OCI-LY7 (cell line): ENCODE measurements at places on chromosomes 4 and X.

DNA sequence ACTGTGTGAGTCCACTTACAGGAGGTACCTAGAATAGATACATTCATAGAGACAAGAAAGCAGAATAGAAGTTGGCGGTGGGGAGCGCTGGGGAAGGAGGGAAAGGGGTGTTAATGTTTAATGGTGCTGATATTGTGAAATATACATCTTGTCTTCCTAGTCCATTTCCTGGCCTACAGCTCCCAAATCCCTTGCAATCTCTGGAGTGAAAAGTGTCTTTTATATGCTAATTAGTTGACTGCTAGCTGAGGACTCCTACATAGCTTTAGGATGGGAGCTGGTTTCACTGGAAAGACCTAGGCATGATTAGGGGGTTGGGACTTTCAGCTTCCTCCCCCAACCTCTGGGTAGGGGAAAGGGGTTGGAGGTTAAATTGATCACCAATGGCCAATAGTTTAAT, 36.0 kb downstream of the FUNDC1 start:
- DNase-seq: no peak

DNA sequence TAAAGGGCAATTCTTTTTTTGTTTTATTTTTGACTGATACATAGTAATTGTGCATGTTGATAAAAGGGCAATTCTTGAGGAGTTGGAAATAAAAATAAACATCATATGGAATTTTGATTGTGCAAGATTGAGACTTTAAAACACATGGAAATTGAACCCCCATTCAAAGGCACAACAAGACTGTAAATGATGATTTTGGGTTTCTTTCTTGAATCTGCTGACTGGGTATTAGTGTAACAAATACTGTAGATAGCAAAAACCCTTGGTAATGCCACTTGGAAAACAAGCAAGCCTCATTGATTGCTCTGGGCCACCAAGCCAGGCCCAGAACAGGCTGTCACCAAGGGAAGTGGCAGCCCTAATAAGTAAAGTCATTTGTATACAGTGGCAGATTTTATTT, 73.0 kb upstream of the ANXA3 start:
- no peak for DNase-seq

GRCh38 chr4:117847849-117848248, 186.4 kb upstream of the NDST3 start:
- DNase-seq: no peak

GRCh38 chr4:16663732-16664131, 234.7 kb downstream of the LDB2 start:
- DNase-seq: no peak

DNA sequence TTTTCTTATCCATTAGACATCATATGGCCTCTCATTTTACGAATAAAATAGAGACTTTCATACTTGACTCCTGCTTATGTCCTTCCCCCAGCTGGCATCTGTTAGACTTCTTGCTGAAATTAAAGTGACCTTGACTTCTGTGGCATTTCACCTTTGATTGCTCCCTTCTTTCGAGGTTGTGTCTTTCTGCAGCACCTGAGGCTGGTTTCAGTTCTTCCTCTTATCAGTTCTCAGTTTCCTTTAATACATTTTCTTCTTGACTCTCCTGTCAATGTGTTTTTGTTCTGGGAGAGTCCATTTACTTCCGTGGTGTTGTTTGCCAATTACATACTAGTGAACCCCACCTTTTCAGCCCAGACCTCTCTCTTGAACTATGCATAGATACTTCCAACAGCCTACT, 81.6 kb downstream of the RBPJ start:
- DNase-seq: peak; percentile 71

DNA sequence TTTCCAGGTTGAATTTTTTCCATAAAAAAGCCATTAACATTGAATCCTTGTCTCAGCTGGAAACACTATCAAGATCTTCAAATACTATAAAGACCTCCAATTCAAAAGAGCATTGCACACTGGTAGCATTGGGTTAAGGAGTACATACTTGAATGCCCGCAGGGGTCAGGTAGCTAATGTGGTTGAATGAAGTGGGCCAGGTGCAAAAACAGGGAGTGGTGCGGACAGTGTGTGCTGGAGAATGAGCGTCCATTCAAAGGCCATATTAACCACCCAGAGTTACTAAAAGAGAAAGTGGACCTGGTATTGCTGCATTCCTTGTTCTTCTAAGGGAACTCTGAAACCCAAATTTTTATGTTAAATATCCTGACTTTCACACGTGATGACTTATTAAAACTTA, 91.6 kb downstream of the NYX start:
- no peak for DNase-seq

DNA sequence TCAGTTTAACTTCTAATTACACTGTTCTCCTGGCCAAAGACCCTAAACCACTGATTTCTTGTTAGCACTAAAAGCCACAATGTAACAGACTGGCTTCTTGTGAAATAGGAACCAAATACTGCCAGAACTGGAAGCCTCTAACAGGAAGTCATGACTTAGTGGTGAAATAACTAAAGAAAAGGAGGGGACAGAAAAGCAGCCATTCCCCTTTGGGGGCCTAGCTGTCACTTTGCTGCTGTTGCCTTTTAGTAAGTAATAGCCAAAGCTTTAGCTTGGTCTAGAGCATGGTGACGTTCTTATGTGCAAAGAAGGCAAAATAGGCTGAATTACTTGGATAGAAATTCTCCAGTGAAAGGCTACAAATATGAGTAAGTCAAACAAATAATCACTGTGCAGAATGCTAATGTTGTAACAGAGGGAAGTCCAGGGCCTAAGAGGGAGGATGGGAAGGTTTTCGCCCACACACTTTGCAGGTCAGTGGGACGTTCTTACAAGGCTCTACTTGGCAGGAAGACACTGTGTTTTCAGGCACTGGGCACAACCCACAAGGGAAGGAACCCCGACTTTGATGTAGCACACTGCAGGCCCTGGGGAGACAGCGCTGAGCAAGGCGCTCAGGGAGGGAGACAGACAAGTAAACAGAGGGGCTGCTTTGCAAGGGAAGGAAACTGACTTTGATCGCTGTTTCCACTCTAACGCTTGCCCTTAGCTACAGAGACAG, 16.7 kb downstream of the GAB3 start:
- no peak for DNase-seq

DNA sequence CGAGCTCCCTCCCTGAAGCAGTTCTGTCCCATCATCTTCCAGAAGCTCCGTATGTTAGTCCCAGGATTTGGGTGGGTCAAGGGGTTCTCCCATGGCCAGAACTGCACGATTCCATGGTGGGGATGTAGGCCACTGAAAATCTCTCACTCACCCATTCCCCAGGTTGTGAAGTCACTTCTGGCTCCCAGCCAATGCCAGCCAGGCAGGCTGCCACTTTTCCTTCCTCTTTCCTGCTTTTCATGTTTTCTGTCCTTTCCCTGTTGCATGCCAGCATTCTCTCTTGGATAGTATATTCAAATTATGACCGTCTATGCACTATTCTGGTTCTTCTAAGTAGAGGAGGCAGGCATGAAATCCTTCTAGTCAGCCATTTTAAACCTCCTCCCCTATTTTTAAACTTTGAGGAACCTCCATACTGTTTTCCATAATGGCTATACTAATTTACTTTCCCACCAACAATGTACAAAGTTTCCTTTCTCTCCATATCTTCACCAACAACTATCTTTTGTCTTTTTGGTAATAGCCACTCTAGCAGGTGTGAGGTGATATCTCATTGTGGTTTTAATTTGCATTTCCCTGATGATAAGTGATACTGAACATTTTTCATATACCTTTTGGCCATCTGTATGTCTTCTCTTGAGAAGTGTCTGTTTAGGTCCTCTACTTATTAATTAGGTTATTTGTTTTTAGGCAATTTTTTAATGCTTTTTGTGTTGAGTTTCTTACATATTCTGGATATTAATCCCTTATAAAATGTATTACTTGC, 182.1 kb upstream of the TET2 start:
- DNase-seq: no peak

DNA sequence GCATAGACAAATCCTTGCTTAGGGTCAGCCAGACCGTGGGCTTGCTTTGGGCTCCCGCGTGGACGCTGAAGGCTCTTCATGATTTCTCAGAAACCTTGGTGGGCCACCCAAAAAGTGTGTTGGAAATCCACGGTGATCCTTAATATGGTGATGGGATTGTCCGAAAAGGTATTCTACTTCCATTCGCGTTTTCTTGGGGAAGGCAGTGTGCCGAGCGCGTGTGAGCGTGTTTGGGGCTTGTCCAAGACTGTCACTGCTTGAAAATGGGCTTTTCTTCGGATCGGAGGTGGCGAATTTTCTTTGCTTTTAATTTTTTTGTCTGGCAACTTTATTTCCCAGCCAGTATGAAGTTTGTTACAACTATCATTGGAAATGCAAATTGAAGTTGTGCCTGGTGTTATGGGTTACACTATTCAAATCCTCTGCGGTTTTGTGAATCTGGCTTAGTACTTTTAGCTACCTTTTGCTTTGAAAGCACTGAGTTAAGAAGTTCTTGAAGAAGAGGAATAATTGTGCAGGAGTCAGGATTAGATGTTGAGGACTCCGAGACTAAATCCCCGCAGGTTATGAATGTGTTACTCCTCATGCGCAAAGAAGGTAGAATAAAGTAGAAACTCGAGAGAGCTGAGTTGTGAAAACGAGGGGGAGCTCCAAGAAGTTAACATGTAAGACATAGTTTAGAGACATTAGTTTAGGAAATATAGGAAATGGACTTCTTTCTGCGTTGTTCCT, 3.2 kb downstream of the SPRY1 start:
- no peak for DNase-seq

DNA sequence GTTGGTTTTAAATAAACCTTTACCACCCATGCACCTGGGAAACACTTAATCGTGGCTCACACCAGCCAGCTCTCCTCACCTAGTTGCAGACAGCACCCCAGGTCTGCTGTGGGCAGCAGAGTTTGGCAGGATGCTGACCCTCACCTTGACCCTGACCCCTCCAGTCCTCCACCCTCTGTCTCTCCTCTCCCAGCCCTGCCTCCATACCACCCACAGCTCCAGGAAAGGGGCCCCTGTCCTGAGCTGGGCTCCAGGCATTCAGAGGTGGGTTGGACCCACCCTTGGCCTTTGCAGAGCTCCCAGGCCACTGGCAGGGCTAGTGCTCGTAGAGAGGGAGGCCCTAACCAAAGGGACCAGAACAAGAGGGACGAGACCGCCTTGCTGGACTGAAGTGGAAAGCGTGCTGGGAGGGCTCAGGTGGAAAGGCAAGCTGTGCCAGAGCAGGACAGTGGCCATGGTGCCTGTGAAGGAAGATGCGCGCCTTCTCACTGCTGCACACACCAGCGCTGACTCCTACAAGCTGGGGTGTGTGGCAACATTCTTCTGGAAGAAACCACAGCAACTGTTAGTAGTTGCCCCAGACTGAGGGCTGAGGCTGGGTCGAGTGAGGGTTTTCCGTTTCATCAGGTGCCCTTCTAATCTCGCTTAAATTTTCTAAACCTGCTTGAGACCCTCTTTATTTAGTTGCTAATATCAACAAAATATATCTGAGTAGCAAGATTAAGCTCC, 10.7 kb upstream of the S100P start:
- DNase-seq: no peak

GRCh38 chrX:7925867-7926472, 1.2 kb downstream of the PNPLA4 start:
- DNase-seq: peak; percentile 62

- DNase-seq: no peak
These were observed 688 bp upstream of the EVC start for GRCh38 chr4:5710065-5710960.

- DNase-seq: no peak
These were observed 36.7 kb upstream of the MSN start for GRCh38 chrX:65630771-65631170.

DNA sequence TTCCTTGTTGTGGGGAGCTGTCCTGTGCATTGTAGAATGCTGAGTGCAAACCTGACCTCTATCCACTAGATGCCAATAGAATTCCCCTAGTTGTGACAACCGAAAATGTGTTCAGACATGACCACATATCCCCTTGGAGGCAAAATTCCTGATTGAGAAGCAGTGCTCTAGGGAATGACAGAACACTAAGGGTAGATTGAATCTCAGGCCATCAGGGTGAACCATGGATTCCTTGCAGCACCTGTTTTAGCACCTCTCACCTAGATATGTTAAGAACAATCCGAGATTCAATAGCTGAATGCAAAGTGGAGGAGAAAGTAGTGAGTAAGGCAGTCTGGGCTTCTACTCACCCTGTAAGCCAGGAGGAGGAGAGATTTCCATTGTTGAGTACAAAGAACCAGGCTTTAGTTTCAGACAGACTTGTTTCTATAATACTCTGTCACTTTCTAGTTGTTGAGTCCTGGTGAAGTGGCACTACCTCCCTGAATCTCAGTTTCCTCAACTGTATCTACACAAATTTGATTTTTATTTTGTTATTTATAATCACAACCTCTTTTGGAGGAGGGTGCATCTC, 111.0 kb upstream of the RAP2C start:
- DNase-seq: no peak

DNA sequence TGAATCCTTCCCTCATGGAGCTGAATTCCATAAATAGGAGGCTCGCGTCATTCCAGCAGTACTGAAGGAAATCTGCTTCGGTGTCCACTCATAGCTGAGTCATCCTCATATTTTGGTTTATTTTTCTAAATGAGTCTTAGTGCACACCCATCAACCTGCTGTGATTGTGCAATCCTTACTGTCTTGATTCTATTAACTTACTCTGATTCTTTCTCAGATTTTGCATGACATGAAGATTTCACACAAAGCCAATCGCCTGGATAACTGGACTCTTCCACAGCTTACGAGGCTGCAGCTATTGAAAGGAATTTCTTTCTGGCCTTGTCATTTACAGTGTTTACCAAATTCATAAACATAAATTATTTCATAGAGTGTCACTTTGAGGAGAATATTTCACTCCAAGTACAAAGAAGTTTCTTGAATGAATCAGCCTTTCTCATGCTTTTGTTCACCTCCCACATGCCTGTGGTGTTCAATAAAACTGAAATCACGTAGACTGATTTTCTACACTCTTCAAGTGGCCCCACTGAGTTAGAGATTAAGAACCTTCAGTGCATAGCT, 207.6 kb upstream of the SLITRK2 start:
- no peak for DNase-seq

DNA sequence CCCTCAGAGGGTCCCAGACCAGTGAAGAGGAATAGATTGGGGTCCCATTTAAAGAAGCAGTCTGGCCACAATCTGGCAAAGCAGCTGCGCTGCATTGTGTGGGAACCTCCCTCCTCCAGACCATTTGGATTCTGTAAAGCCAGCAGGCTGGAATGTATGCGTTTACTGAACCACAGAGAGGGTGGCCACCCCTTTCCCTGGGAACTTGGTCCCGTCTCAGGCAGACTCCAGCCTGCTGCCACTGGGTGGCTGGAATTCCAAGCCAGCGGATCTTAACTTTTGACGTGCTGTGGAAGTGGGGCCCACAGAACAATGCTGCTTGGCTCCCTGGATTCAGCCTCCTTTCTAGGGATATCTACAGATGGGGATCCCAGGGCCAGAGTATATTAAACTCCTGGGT, 307.2 kb downstream of the DACH2 start:
- DNase-seq: no peak

DNA sequence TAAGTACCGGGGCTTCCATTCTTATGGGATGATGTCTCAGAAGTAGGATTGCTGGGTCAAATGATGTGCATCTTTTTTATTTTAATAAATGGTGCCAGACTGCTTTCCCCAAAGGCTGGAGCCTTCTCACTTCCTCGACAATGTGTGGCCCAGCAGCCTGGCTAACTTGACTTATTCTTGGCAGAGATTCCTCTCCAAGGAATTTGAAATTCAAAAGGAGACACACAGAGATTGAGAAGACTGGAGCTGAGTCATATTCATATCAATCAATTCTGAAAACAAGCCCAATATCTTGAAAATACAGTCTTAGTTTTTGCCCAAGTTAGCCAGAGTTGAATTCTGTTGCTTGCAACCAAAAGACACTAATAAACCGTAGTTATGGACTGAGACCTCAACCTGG, 10.8 kb upstream of the PJA1 start:
- DNase-seq: no peak

GRCh38 chr4:81424336-81424735, 47.4 kb downstream of the RASGEF1B start:
- DNase-seq: no peak
